ENCODE measurements at places on chromosomes 6 and 20.
A peak's percentile ranks its signal among the peaks of the same experiment; 100 is the strongest.

- no peak for DNase-seq
Measured at GRCh38 chr20:32837157-32837556, 17.4 kb downstream of the MAPRE1 start.

GRCh38 chr20:20435453-20435852, 67.5 kb downstream of the INSM1 start:
- DNase-seq = no peak

- no peak for DNase-seq
Measured at GRCh38 chr6:10362300-10362699, 52.6 kb downstream of the TFAP2A start.

GRCh38 chr20:62602550-62602949, 39.8 kb upstream of the SLCO4A1 start:
- peak; percentile 15 for DNase-seq

DNA sequence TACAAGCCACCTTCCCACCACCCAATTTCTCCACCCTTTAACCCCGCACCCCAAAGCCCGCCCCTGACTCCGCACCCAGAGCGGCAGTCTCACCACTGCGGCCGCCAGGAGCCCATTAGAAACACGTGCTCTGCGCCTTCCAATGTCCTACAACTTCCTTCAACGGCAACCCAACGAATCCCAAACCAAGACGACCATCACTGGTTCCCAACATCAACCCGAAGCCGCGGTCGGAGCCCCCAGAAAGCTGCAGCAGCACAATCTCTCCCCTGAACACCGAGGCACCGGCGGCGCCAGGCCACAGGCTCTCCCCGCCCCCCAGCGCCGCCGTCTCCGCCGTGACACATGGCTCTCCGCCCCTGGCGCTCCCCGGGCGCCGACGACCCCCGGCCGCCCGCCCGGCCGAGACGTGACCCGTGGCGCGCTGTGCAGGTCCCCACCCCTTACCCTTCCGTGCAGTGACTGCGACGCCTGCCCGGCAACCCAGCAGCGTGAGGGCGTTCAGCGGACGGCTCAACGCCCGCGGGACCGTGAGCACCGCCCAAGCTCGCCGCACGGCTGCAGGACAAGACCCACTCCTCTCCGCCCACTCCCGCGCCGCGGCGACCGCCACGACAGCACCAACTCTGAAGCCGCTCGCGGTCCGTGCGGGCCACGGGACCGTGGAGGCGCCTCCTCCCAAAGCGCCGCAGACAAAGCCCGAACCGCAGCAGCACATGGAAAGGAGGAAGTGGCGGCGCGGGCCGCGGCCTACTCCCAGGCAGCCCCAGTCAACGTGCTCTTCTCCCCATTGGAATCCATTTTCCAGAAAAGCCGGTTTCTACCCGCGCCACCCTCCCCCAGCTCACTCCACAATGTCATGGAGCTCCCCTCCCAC, 551 bp downstream of the SYNCRIP start:
- DNase-seq = peak; percentile 43

DNA sequence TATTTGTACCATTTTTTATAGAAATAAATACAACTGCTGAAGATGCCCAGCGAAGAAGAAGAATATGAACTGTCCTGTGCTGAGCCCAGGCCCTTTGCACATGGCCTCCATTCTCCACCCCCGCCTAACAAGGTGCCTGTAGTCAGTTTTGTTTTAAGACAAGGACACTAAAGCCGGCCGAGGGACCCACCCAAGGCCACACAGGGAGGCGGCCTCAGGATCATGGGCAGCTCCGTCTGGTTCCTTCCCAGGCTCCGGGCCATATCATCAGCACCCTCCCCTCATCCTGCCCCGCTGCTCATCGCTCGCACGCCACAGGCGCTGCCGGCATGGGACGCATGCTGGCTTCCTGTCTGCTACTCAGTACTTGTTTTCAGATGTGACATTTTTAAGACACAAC, 21.3 kb downstream of the PSMG4 start:
- DNase-seq = no peak

DNA sequence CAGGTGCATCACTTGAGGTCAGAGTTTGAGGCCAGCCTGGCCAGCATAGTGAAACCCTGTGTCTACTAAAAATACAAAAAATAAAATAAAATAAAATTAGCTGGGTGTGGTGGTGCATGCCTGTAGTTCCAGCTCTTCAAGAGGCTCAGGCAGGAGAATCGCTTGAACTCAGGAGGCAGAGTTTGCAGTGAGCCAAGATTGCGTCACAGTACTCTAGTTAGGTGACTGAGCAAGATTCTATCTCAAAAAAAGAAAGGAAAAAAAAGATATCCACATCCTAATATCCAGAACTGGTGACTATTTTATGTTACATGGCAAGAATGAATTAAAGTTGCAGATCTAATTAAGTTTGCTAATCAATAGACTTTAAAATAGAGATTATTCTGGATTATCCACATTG, 32.5 kb downstream of the SCGN start:
- no peak for DNase-seq

GRCh38 chr6:37172912-37173492, 3.0 kb downstream of the PIM1 start:
- no peak for DNase-seq

- no peak for DNase-seq
Measured at GRCh38 chr20:17658648-17658993, 23.4 kb downstream of the RRBP1 start.

GRCh38 chr6:24902782-24903181, 33.0 kb downstream of the RIPOR2 start:
- DNase-seq = no peak

- no peak for DNase-seq
Measured at GRCh38 chr6:143615785-143616184, 62.0 kb upstream of the PHACTR2 start.

All from activated CD4-positive, alpha-beta T cell treated with anti-CD3 and anti-CD28 coated beads, Interleukin-2, amount 50 U/mL, for 4 hours (primary cell).